GM06990 (cell line): ENCODE measurements at places on chromosomes 11 and 22.

- DNase-seq: no peak
Measured at GRCh38 chr11:134139873-134140331, 71.0 kb downstream of the JAM3 start.

GRCh38 chr22:41217553-41218157 is 12.5 kb downstream of the L3MBTL2 start:
- DNase-seq: no peak

GRCh38 chr11:13102865-13103539 is 93.9 kb downstream of the RASSF10 start:
- DNase-seq: no peak

GRCh38 chr11:114308689-114309089 is 12.5 kb downstream of the NNMT start:
- no peak for DNase-seq

GRCh38 chr11:1493650-1494244 is 7.2 kb upstream of the MOB2 start:
- DNase-seq: no peak

DNA sequence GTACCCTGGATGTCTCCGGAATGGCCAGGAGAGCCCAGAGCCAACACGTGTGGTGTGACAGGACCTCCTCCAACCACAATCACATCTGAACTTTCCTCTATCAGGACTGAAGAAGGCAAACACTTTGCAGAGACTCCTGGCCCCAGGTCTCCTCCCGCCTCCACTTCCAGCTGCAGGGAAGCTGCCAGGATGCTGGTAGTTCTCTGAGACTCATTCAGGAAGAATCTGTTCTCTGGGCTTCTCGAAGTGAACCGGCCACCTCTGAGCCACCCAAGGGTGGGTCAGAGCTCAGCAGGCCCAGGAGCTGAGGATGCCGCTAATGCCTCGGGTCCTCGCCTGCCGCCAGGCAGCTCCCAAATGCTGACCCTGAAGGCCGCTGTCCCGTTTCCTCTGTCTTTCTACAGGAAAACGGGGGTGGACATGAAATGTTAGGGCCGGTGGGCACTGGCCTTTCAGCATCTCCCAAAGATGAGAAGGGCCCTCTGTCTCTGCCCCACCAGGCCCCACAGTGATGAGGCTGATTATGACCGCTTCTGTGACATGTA is 789.9 kb downstream of the BRD1 start:
- DNase-seq: no peak

GRCh38 chr22:38272373-38273134 is at the start of gene TMEM184B:
TMEM184B (minus strand) TSS chr22:38273010; CDS start chr22:38247961, 25,049 bp downstream.
- peak; percentile 86 for DNase-seq

DNA sequence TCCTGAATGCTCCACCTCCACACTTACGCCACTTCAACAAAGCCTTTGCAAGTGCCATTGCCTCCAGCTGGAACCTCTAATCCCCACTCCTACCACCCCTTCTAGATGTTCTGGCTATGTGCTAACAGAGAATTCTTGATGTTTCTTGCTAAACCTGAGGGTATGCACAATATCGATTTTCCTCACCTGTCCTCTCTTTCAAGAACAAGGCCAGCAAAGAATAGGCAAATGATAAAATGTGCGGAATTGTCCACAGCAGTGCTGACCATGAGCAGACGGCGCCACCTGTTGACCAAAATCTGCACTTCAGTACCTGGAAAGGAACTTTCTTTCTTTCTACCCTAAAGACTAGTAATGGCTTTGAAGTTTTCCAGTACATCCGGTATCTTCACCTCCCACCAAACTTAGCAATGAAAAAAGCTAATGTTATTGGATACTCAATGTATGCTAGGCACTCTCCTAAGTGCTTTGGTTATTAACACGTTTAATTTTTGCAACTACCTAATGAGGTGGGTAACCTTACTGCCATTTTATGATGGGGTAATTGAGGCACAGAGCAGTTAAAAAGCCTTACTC is 3.4 kb downstream of the TIMM10 start:
- no peak for DNase-seq

- DNase-seq: no peak
Measured at GRCh38 chr11:30000986-30001750, 15.7 kb downstream of the KCNA4 start.

- no peak for DNase-seq
Measured at GRCh38 chr11:27370374-27370773, 7.4 kb upstream of the CCDC34 start.
